Stimulated activated CD8-positive, alpha-beta memory T cell treated with anti-CD3 and anti-CD28 coated beads, Interleukin-4, amount 100 ng/mL, for 24 hours (primary cell): ENCODE measurements at places on chromosomes 7 and 10.

DNA sequence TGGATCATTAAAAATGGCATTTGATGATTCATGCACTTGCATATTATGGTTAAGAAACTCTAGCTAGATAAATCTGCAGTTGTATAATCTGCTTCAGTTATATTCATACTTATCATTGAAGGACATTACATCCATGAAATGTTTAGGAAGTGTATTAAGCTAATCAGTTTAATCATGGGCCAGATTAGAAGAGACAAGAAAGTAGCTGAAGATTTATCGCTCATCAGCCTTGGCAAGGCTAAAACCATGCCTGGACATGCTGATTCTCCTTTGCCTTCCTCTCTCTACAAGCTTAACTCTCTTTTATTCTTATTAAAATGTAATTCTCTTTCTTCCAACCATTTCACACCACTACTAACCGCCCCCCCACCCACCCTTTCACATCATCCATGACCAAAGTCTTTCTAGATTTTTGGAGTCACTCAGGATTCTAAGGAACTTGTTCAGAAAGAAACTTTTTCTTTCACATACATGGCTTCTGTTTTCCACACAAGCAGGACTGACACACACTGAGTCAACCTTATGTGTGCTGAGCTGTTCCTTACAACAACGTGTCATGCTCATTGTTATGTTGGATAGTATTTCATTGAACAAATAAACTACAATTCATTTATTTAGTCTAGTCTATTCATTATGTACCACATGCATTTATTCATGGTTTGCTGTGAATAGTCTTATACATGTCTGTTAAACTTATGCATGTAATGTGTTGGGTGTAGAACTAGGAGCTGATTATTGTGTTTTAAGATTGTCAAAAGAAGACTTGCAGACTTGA is 227.3 kb upstream of the SP8 start:
- DNase-seq = no peak

DNA sequence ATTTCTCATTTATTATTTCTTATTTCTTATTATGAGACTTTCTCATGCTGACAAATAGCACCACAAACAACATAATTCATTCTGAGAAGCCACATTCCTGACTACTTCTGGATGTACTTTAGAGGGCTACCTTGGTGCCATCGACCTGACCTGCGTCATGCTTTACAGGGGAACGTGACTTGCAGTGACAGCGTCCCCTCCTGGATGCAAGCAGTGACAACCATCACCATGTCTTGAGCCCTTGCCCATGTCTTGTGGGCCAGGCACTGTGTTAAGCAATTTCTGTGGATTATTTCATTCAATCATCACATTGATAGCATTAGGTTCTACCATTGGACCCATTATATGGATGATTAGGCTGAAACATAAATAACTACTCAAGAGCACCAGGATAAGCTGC is 137.0 kb downstream of the ANK3 start:
- no peak for DNase-seq

DNA sequence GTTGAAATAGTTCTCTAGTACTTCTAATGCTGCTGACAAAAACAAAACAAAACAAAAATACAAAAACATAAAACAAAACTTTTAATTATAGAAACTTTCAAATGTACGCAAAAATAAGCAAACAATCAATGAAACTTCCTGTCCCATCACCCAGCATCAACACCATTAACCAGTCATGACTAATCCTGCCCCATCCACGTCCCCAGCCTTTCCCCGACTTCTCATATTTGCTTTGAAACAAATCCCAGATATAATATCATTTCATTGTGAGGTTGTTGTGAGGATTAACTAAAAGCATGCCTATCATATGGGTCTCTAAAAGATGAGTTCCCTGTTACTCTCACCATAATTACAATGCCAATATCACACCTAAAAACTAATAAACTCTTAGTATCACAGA is 55.7 kb downstream of the CSTF2T start:
- DNase-seq = no peak

GRCh38 chr7:44853391-44853790 is 5.5 kb upstream of the H2AZ2 start:
- no peak for DNase-seq

GRCh38 chr10:43939939-43940820 is 291.5 kb upstream of the ZNF32 start:
- DNase-seq = no peak

DNA sequence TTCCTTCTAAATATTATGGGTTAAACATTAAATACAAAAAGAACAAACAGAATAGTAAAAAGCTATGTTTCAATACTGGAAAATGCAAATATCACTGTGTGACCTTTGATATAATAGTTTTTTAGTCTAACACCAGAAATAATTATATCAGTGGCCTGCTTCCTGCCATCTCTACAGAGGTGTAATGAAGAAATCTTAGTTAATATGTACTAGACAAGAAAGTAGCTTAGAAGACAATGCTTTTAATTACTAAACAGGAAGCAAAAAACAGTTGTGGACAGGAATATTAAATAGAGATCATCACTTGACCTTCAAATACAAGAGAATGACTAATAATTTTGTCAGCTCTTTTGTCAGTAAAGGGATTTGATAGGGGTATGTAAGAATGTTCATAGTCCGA is 47.4 kb upstream of the LRRN3 start:
- DNase-seq = no peak
